Adrenal gland (tissue), 19 donors: ENCODE measurements at places on chromosomes 11 and 22.

GRCh38 chr11:94732617-94733281, 35.4 kb upstream of the AMOTL1 start:
- DNase-seq, result peak; percentile 34

- DNase-seq, result no peak
Measured at GRCh38 chr22:39278040-39278439, 33.3 kb upstream of the PDGFB start.

GRCh38 chr22:46057246-46058090, 80.5 kb upstream of the WNT7B start:
- peak; percentile 22 for DNase-seq

DNA sequence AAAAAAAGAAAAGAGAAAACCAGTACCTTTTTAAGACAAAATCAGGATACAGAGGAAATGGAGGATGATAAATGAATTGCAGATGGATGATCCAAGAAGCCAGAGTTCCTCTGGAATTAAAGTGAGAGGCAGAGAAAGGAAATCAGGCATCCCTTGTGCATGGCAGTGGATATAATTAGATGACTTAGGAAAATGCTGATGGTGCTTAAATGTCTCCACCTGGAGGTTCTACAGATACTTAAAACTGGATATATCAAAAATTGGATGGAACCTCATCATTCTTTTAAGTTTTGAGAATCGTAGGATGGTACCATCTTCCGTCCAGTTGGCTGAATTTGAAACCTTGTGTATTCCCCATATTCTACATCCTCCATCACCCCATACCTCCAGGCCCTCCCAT, 1040.0 kb downstream of the NTM start:
- no peak for DNase-seq

- no peak for DNase-seq
Measured at GRCh38 chr22:28547132-28547842, 132.4 kb downstream of the TTC28 start.

- DNase-seq, result peak; percentile 56
Measured at GRCh38 chr11:119093942-119094815, 7.5 kb downstream of the DPAGT1 start.

GRCh38 chr11:26198532-26199096, 133.3 kb upstream of the ANO3 start:
- DNase-seq, result no peak

- DNase-seq, result no peak
Measured at GRCh38 chr11:35147235-35147634, 8.3 kb downstream of the CD44 start.

DNA sequence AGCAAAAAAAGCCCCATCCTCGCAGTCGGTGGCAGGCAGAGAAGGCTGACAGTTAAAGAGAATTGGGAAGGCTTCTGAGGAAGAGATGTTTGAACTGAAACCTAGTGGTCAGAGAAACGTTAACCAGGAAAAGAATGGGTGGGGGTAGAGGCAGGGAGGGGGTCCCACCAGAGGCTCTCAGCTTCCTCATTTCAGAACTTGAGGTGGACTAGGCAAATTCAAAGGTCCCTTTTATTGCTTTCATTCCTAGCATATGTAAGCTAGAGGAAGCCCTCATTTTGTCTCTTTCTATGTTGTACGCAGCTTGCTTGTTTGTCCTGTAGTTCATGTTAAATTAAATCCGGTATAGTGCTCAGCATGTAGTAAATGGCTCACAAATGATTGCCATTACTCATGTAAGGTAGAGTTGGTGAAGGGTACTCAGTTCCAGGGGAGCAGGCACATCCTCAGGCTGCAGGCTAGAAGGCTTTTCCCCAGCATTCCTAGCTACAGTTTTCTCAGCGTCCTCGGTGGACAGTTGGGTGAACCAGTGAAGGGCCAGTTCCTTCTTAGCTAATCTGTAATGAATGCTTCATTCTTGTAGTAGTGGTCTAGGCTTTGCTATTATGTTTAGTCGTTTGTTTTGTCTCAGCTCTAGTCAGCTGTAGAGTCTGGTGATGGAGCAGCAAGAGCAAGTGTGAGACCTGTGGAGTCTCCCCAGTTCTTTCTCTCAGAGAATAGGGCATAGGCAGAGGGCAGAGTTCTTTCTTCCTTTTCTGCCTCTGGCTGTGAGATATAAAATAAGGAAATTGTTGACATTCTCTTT, 58.6 kb downstream of the UVRAG start:
- no peak for DNase-seq

- peak; percentile 32 for DNase-seq
Measured at GRCh38 chr11:2525166-2525861, 80.5 kb downstream of the KCNQ1 start.

DNA sequence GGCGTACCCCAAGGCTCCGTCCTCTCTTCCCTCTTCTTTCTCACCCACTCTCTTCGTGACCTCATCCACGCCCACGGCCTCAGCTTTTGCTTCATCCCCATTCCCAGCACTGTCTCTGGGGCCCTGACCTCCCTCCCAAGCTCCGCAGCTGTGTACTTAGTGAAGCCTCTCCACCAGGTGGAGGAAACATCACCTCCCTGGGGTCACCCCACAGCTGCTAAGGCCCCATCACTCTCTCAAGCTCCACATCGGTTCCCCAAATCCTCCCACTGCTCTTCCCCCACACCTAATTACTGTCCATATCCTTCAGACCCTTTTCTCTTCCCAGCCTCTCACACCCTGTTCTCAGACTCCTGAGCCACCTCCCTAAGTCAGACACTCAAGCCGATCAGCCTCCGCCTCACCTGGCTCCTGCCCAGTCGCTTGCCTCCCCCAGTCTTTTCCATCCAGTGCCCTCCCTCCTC, 7.9 kb upstream of the SYT7 start:
- no peak for DNase-seq

- no peak for DNase-seq
Measured at GRCh38 chr11:65503949-65504673, 5.3 kb downstream of the MALAT1 start.

- no peak for DNase-seq
Measured at GRCh38 chr22:32097018-32097417, 54.0 kb downstream of the SLC5A1 start.

- DNase-seq, result no peak
Measured at GRCh38 chr11:65329478-65329877, 4.2 kb upstream of the DPF2 start.

DNA sequence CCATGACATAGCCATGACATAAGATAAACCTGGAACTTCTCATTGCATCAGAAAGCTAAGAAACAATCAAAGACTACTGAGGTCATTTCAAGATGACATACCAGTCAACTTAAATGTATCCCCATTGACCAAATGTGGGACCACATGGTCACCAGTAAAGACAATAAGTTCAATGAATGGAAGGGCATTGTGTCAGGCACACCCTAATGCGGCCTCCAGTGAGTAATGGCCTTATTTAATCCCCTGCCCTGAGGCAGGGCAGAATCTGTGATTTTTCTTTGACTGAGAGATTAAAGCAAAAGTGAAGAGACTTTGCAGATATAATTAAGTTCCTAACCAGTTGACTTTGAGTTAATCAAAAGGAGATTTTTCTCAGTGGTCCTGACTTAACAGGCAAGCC, 17.3 kb upstream of the SYT8 start:
- DNase-seq, result no peak

- DNase-seq, result no peak
Measured at GRCh38 chr11:17516551-17517150, 27.6 kb downstream of the USH1C start.

- DNase-seq, result no peak
Measured at GRCh38 chr11:22666325-22666687, at the start of gene GAS2. TSS of gene GAS2 (plus strand) at chr11:22666611. CDS start at chr11:22674870, 8,259 bp downstream.

GRCh38 chr22:17423616-17424015, 54.4 kb downstream of the CECR2 start:
- no peak for DNase-seq

DNA sequence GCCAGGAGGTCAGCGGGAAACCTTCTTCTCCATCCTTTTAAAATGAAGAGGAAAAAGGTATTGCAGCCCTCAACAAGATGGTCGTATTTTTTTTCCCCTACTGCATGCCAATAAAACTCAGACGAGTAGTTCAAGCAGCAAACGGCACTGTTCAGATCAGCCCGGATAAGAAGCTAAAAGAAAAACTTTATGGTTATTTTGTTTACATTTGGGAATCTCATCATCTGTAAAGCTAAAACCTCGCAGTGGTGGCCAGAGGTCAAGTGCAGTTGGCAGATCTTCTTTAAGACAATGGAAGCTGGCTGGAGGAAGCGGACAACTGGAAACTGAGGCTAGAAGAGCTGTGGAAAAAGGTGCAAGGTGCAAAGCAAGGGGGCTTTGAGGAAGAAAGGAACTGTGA, 31.0 kb upstream of the CHRM4 start:
- no peak for DNase-seq

GRCh38 chr11:131809203-131809918, 438.9 kb downstream of the NTM start:
- DNase-seq, result no peak

- DNase-seq, result no peak
Measured at GRCh38 chr11:19659529-19659928, 53.1 kb upstream of the NAV2 start.

DNA sequence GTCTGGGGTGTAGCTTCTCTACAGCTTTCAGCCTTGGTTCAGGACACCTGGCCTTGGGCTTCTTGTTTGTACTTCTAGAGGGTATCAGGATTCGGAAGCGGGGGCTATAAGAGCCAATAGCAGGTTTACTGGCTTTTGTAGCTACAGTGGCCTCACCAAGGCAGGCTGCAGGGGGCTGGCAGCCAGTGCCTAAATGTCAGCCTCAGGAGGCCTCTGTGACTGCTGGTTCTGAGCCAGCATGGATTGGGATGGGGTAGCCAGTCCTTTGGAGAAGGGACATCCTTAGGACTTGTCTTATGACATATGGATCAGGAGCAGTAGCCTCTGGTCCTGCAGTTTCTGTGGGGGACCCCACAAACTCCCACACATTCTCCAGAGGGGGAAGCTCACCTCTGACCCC, 29.9 kb downstream of the EIF3F start:
- no peak for DNase-seq

DNA sequence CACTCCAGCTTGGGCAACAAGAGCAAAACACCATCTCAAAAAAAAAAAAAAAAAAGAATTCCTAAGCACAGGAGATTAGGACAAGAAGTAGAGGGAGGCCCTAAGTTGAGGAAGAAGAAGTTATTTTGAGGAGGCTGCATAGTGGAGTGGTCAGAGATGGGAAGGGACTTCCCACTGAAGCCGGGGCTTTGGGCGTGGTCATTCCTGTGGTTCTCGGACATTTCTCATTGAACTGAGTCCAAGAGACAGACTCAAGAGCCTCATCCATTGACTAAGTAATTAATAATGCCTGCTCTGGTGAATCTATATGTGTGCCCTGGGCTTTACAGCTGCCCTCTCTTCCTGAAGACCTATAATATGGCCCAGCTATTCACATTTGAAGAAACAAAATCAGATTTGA, 53.2 kb upstream of the FTH1 start:
- no peak for DNase-seq

DNA sequence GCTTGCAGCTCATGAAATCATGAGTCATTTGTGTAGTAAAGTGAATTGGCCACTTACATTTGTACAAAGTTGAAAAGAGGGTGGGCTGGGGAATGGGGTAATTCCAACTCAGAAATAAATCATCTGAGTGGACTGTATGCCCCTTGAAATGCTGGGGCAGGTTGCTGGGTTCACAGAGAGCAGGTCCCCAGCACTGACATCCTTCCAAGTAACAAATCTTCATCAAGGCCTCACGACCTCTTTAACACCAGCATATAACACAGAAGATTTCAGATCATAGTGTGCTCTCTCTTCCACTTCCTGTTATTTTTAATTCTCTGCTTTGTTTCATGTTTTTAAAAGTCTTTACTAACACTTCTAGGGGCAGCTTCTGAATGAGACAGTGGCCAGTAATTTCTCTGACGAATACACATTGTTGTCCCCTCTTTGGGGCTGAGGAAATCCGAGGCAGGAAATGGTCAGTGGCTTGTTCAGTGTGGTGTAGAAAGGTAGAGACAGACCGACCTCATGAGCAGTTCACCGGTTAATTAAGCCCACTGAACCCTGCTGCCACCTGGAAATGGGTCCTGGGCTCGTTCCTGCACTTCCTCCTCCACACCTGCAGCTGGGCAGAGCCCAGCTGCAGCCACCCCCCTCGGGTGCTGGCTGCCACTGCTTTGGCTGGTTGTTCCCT, 127.7 kb downstream of the MAML2 start:
- no peak for DNase-seq

DNA sequence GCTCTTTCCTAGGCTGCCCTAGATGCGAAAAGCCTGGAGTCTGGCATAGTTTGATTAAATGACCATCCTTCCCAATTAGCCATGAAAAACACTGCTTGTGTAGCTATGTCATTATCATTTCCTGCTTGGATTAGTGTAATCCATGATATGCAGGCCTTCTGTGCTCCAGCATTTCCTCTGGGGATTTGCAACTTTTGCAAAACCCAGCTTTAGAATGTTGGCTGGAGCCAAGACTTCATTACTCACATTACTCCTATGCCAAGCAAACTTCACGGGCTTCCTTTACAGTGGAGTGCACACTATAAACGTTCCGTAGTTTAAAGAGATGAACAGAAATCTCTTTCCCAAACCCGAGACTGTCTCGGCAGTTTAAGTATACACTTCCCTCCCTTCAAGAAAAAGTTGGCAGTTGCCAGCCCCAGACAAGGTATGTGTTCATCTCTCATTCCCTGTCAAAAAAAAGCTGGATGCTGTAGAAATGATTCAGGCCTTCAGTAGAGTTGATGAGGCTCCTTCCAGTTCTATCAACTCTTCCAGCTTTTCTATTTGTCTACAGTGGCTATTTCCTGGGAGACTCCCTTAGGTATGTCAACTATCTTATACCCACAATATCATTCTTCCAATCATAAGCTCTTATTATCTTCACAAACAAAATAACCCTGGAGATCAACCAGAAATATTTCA, 180.0 kb downstream of the MAML2 start:
- DNase-seq, result peak; percentile 22

DNA sequence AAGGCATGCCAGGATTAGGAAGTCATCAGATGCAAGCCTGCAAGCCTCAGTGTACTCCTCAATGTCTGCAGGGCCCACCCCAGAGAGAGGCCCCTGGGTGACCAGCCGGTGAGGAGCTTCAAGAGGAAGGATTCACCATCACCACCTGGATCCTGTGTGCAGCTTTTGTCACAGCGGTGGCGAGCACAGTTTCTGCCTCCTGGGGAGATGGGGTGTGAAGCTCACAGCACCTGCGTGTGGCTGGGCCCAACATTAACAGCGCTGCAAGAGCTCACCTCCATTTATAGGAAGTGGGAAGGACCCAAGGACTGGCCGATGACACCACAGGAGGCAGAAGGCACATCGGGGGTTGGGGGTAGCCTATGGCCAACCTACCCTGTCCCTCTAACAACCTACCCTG, 235.3 kb downstream of the CTTN start:
- DNase-seq, result no peak

DNA sequence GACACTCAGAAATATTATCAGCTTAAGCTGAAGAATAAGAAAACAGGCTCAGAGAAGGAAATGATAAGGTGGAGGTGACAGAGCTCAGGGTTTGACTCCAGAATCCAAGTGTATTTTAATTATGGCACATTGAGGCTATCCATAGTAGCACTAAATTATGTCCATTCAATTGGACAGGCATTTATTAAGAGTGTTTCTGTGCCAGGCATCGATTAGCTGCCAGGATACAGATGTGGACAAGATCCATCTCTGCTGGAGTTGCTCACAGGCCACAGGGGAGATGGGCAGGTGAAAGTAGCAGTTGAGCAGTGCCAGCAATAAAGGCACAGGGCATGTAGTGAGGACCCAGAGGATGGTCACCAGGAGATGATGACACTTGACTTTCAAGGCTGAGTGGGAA, 592.5 kb downstream of the INSC start:
- DNase-seq, result no peak
